ENCODE measurements at places on chromosomes 2 and 18.

- no peak for DNase-seq
Observed at GRCh38 chr2:121019071-121019470, 265.9 kb downstream of the TFCP2L1 start.

DNA sequence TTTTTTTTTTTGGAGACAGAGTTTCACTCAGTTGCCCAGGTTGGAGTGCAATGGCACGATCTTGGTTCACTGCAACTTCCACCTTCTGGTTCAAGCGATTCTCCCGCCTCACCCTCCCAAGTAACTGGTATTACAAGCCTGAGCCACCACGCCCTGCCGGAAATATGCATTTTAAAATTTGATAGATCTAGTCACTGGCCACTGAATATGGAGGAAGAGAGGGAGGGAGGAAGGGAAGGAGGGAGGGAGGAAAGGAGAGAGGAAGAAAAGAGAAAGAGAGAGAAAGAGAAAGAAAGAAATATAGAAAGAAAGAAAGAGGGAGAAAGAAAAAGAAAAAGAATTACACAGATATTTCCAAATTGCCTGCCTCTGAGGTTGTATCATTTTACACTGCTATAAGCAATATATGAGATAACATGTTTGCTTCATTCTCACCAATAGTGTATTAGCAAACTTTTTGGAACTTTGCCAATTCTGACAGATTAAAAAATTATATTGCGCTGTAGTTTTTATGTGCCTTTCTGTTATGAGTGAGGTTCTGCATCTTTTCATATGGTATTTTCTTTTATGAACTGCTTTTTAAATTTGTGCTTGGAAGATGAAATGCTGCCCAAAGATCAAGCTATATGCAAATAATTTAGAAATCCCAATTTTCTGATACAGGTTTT lies 161.2 kb upstream of the MAP3K20 start:
- no peak for DNase-seq

DNA sequence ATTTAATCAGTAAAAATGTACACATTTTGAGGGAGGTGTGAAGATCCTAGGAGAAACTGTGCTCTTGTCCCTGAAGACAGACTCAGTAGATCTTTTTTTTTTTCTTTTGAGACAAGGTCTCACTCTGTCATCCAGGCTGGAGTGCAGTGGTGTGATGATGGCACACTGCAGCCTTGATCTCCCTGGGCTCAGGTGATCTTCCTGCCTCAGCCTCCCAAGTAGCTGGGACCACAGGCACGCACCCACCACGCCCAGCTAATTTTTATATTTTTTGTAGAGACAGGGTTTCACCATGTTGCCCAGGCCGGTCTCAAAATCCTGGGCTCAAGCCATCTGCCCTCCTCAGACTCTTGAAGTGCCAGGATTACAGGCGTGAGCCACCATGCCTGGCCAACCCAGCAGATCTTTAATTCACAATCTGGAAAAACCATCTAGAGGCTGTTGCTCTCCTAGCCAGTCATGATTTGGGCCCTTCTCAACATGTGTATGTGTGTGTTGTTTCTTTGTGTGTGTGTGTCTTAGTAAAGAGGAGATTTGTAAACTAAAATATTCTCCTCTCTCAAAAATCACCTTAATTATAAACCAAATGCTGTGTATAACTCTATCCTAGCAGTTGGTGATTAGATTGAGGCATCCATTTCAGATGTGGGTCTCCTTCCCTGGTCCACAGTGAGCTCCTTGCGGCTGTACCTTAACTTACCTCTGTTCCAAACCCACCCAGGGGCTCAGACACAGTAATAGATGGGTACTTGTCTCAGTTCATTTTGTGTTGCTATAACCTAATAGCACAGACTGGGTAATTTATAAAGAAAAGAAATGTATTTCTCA lies 3.9 kb upstream of the MYCN start:
- no peak for DNase-seq

DNA sequence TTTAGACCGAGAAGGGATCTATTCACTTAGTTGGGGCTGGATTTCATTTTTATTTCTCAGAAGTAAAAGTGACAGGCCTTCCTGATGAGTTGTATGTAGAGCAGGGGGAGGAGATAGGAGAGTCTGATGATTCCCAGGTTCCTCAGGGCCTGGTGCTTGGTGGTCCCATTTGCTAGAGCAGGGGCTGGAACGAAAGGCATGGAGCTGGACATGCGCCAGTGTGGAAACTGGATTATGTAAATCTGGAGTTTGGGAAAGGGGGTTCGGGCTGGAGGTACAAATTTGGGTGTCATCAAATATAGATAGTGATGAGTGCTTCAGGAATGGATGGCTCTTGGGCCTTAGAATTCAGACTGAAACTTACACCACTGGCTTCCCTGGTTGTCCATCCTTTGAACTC lies 27.5 kb downstream of the GNLY start:
- DNase-seq, result no peak
